Bone marrow (tissue), 2 donors: ENCODE measurements at places on chromosomes 6 and 20.

DNA sequence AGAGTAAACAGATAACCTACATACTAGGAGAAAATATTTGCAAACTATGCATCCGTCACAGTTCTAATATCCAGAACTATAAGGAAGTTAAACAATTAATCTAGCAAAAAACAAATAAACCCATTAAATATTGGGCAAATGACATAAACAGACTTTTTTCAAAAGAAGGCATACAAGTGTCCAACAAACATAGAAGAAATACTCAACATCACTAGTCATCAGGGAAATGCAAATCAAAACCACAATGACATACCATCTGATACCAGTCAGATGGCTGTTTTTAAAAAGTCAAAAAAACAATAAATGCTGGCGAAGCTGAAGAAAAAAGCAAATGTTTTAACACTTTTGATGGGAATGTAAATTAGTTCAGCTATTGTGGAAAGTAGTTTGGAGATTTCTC, 1117.7 kb upstream of the MAP3K7 start:
- DNase-seq: no peak

DNA sequence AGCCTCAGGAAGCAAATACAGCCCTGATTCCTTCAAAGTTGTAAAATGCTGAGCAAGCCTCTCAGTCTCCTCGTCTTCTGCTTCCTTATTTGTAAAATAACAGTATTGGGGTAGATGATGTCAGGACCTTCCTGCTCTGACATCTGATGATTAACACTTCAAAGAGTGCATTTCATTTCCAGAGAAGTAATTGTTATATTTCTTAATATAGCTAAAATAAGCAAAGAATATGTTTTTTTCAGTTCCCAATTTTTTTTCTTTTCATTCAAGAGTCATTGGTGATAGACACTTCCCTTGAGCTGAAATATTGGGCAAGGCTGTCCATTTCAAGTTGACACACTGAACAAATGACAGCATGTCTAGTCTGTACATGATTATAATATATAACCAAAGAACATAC, 53.4 kb downstream of the SLX4IP start:
- peak; percentile 57 for DNase-seq

- no peak for DNase-seq
Observed at GRCh38 chr20:5085380-5085779, 34.4 kb downstream of the PCNA start.

DNA sequence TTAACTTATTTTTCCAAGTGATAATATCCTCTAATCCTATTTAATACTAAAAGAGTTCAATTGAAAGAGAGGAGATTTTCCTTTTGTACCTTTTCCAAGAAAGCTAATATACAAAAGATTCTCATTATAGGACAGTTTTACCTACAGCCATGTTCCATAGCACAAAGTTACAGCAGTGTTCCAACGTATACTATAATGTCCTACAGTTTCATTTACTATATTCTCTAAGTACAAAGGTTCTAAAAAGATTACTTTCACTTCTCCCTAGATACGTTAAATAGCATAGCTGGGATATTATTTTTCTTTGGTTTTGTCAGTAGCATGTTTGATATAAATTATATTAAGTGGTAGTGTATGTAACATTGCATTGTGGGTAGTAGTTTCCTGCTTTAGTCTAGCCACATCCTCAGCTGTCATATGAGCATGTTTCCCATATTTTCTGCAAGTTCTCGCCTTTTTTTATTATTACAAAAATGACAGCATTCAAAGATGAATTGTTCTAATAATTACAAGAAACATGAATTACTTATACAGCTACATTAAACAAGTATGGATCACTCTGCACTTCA, 4.4 kb upstream of the RUNX2 start:
- DNase-seq: no peak

- peak; percentile 24 for DNase-seq
Observed at GRCh38 chr20:373171-373890, 7.2 kb upstream of the TRIB3 start.

GRCh38 chr6:100376103-100376502, 88.6 kb downstream of the SIM1 start:
- DNase-seq: no peak

DNA sequence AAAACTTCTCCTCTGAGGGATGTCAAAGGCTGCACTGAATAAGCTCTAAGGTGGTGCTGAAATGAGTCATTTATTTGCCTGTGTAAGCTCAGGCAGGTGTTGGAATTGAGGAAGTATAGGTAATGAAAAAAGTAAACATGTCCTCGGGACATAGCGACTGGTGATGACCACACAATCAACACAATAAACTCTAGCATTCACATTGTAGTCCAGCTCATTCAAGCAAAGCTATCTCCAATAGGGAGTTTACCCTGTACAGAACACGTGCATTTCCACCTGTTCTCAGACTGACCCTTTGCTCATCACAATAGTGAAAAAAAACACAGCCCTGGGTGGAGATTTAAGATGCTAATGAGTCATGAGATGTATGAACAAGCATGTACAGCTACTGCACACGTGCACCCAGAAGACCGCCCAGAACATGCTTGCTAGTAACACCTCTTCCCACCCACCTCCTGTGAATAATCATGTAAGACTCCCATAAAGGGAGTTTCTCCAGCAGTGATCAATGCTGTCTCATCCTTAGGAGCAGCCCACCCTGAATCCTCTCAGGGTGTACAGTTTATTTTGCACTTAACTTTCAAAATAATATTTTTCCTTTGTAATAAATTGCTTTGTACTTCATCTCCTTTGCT, 33.0 kb upstream of the POU5F1 start:
- no peak for DNase-seq

GRCh38 chr6:105302617-105303128, 100.2 kb downstream of the PREP start:
- DNase-seq: no peak

DNA sequence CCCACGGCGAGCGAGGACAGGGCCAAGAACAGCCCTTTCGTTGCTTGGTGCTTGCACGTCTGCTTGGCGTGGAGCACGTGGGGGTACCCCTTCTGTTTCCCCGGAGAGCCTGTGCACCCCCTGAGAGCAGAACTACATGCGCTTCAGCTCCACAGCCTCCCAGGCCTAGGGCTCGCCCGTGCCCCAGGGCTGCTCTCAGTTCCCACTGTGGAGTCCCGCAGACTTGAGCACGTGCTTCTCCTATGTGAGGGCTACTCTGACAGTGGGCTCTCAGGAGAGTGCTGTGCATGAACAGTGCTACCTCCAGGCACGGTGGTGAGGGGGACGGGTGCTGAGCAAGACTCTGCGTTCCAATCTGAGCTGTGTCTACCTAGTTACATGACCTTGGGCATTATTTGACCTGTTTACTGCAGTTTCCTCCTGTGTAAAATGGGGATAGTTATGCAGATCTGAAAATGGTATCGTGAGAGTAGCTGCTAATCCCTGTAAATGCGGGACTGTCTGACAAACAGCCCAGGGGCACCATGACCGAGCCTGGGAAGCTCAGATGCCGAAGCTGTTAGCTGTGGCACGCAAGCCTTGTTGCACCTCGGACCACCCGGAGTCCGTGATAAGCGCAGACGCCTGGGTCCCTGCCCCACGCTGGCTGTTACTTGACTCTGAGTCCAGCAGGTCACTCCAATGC, 82.4 kb downstream of the IRF4 start:
- DNase-seq: no peak

DNA sequence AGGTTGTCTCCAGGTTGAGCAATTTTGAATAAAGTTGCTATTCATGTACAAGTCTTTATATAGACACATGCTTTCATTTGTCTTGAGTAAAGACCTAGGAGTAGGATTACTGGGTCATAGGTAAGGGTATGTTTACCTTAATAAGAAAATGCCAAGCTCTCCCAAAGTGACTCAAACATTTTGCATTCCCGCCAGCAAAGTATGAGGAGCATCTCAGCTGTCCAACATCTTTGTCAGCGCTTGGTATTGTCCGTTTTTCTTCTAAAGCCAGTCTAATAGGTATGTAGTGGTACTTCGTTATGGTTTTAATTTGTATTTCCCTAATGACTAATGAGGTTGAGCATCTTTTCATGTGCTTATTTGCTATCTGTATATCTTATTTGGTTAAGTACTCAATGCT, 67.2 kb downstream of the MAP3K5 start:
- DNase-seq: no peak

GRCh38 chr6:27836783-27837624, 75.2 kb downstream of the OR2B2 start:
- peak; percentile 75 for DNase-seq

DNA sequence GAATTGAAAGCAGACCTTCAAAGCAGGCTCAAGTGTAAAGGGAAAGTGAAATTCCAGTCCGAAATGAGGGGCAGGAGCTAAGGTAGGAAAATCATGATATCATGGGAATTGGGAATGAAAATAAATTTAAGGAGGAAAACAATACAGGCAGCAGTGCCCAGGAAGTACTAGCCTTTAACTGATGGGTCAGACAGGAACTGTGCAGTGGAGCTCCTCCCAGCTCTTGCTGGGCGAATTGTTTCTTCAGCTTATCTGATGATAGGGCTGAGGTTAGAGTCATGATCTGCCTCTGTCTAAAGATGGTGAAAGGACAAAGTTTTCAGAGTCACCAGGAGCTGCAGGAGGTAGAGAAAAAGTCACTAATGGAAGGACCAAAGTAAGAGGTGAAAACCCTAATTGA, 457.9 kb upstream of the PTCHD4 start:
- DNase-seq: no peak

GRCh38 chr6:123811378-123811777, 7.7 kb downstream of the NKAIN2 start:
- no peak for DNase-seq

GRCh38 chr6:16633465-16633864, 127.8 kb downstream of the ATXN1 start:
- no peak for DNase-seq

- DNase-seq: no peak
Observed at GRCh38 chr6:169566319-169566718, 135.5 kb downstream of the WDR27 start.

- DNase-seq: peak; percentile 52
Observed at GRCh38 chr20:44475694-44476560, at the start of gene TTPAL. TSS of gene TTPAL (plus strand) at chr20:44475874. CDS start at chr20:44480000, 4,126 bp downstream.

GRCh38 chr20:20362774-20363433, 5.0 kb upstream of the INSM1 start:
- DNase-seq: no peak

- no peak for DNase-seq
Observed at GRCh38 chr6:162733489-162733888, 5.7 kb downstream of the PACRG start.

GRCh38 chr20:62590309-62591121, 51.8 kb upstream of the SLCO4A1 start:
- no peak for DNase-seq

DNA sequence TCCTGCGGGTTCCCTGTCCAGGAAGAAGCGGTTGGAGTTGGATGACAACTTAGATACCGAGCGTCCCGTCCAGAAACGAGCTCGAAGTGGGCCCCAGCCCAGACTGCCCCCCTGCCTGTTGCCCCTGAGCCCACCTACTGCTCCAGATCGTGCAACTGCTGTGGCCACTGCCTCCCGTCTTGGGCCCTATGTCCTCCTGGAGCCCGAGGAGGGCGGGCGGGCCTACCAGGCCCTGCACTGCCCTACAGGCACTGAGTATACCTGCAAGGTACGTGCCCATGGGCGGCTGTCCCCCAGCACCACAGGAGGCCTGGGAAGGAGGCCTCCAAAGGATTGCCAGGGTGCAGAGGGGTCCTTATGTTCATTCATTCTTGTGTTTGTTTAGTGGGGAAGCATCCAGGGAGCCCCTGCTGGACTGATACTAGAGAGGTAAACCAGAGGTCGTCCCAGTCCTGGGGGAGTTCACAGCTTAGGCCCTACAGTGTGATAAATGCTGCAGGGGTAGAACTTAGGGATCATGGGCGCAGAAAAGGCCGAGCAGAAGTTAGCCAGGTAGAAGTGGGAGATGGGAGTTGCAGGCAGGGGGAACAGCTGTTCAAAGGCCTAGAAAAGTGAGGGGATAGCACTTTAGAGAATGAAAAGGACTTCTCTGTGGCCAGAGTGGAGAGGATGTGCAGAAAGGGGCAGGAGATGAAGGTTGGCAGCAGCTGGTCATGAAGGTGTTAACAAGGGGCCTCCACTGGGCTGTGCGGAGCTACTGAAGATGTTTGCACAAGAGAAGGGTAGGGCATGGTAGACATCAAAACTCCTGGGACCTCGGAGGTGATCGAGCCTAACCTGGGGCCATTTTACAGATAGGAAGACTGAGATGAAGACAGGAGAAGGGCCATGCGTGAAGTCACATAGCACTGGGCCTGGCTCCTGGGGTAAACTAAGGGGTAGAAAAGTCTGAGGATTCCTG, 7.8 kb downstream of the TRIB3 start:
- DNase-seq: no peak

- no peak for DNase-seq
Observed at GRCh38 chr6:110359556-110359955, 1.4 kb upstream of the METTL24 start.

DNA sequence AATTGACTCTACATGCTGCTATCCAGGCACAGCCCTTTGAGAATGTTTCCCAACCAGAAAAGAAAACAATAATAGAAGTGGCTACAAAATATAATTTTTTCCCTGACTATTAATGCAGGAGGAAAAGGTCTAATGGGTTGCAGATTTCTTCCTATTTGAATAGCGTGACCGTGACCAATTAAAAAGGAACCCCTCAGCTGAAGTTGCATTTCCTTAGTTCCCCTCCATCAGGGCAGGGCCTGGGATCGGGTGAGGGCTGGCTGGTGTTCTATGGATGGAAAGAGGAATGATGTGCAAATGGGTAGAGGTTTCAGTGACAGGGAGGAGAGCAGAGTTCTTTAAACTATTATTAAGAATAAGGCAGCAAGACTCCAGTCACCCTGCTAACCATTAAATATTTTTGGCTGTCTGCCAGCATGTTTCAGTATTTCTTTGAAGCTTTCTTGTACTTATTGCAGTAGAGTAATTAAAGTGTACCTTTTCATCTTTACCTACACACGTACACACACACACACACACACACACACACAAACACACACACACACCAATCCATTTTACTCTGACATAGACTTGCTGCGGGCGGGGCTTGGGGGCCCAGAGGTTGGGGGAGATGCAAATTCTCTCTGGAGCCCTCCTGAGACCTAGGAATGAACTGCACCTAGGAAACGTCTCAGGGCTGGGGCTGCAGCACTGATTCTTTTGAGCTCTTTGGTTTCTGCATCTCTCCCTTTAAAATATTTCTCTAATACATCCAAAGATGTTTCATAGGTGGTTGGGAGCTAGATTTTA, 154.8 kb upstream of the SLC35B3 start:
- no peak for DNase-seq

DNA sequence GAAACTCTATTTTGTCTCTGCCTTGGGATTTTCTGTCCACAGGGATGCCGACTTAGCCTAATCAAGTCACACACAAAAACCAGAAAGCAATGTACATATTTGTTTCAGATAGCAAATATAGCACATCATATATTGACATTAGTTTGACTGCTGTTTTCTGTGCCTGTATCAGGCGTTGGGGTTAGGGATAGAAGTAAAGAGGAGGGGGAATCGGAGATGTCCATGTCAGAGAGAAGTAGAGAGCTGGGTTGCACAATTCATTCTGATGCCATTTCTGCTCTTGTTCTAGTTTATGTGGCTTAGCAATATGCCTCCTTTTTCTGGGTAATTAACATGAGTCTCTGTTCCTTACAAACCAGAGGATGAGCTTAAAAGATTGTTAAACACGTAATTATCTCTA, 14.7 kb upstream of the IPCEF1 start:
- no peak for DNase-seq
